Cardiac ventricle fibroblast (primary cell): ENCODE measurements at places on chromosomes 5 and 9. TPM values are rescaled to one million over a fixed set of nuclear protein-coding genes. Genes with fewer than 3 reads are reported as not detected.

Gene CBY3
- not detected in 2 replicates for total RNA-seq

Gene TMEM171
- total RNA-seq: 0.19 and 0.20 TPM in 2 replicates

Gene SPAAR
- 1.2 and 2.5 TPM in 2 replicates for total RNA-seq

Gene FBP1
- total RNA-seq: not detected in 2 replicates

Gene NIPAL4
- 0.93 TPM in 1 of 2 replicates, not detected in the other for total RNA-seq

Gene CLPTM1L
- total RNA-seq: 70.6 and 73.9 TPM in 2 replicates

Gene MFAP3
- 34.4 and 43.6 TPM in 2 replicates for total RNA-seq

Gene PCDHB7
- 1.2 and 1.3 TPM in 2 replicates for total RNA-seq

Gene NUP155
- 10.3 and 12.3 TPM in 2 replicates for total RNA-seq

Gene SERF1A
- total RNA-seq: 5.5 and 20.0 TPM in 2 replicates

Gene SPINK5
- not detected in 2 replicates for total RNA-seq
